ENCODE measurements at places on chromosomes 12 and 14.

GRCh38 chr12:10368206-10369171, 21.4 kb downstream of the KLRK1 start:
- no peak for DNase-seq
- H3K36me3 ChIP-seq: no peaks in the 10 kb centered on the region
- no peaks in the 10 kb centered on the region for H3K27me3 ChIP-seq
- no peak overlapping the region for H3K27ac ChIP-seq
- H3K4me1 ChIP-seq: peaks cover 34% of the 10 kb centered on the region
- H3K4me3 ChIP-seq: no peak overlapping the region

DNA sequence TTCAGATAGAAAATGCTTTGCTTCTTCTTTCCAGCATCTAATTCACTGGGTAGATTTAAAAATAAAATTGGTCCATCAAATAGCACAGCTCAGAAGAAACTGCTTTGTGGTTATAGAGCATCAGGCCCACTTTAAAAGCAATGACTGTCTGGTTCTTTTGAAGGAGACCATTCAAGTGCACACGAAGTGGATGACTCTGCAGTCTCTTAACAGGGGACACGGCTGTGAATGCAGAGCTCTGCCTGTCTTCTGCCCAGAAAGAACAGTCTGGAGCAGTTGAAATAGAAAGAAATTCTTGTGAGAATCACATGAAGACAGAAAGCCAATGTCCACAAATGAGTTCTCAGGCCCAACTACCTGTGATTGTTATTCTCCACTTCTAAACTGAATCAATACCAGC, 138.7 kb upstream of the PLEKHA5 start:
- H3K27ac ChIP-seq: no peak overlapping the region
- H3K4me3 ChIP-seq: no peak overlapping the region
- DNase-seq: no peak
- H3K36me3 ChIP-seq: no peaks in the 10 kb centered on the region

- H3K4me1 ChIP-seq: peaks cover 2% of the 10 kb centered on the region
- H3K36me3 ChIP-seq: peaks cover 6% of the 10 kb centered on the region
- peak overlapping the region; percentile 43 for H3K27ac ChIP-seq
- DNase-seq: peak; percentile 52
- no peaks in the 10 kb centered on the region for H3K27me3 ChIP-seq
- no peak overlapping the region for H3K4me3 ChIP-seq
Observed at GRCh38 chr14:89214221-89214965, 202.6 kb downstream of the FOXN3 start.

- H3K27ac ChIP-seq: no peak overlapping the region
- H3K36me3 ChIP-seq: no peaks in the 10 kb centered on the region
- H3K4me3 ChIP-seq: no peak overlapping the region
- no peaks in the 10 kb centered on the region for H3K4me1 ChIP-seq
Observed at GRCh38 chr12:45681465-45681864, 48.0 kb upstream of the ARID2 start.

DNA sequence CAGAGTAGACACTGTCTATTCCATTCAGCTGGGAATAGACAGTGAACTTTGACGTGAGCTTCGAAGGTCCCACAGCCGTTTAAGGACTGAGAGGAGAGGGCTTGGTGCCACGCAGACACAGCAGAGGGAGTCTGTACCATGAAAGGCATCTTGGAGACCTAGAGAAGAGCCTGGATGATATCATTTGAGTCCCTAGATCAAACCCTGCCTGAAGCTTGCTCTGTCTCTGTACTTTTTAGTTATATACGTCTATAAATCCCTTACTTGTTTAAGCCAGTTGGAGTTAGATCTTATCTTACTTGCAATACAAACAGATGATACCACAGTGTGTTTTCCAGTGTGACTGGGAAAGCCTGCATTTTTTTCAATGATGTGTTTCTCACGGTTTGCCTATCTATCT, 128.9 kb upstream of the RTL1 start:
- no peak overlapping the region for H3K4me3 ChIP-seq
- H3K27me3 ChIP-seq: no peaks in the 10 kb centered on the region
- no peaks in the 10 kb centered on the region for H3K4me1 ChIP-seq
- H3K36me3 ChIP-seq: no peaks in the 10 kb centered on the region
- no peak overlapping the region for H3K27ac ChIP-seq
- DNase-seq: no peak
